ENCODE measurements at places on chromosomes 2 and 18. TPM values are rescaled to one million over a fixed set of nuclear protein-coding genes. Genes with fewer than 3 reads are reported as not detected.

Gene FAM110C
- total RNA-seq, result 0.22 TPM

DNA sequence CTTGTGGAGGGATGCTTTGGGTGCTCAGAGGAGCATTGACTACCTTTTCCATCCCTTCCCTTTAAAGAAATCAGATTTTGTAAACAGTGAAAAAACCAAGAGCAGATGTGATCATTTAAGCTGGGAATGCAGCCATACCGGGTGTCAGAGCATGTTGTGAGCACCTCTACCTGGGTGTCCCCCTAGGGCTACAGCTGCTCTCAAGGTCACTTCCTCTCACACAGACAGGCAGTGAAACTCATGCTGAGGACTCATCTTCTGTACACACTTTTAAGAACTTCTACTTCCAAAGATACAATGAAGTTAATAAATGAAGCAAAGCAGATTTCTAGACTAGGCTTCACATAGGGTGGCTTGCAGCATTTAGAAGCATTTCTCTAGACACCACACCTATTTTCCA is 48.4 kb upstream of the FRZB start:
- no peak overlapping the region for H3K4me3 ChIP-seq
- DNase-seq, result no peak
- no peaks in the 10 kb centered on the region for H3K36me3 ChIP-seq
- H3K27ac ChIP-seq, result no peak overlapping the region

DNA sequence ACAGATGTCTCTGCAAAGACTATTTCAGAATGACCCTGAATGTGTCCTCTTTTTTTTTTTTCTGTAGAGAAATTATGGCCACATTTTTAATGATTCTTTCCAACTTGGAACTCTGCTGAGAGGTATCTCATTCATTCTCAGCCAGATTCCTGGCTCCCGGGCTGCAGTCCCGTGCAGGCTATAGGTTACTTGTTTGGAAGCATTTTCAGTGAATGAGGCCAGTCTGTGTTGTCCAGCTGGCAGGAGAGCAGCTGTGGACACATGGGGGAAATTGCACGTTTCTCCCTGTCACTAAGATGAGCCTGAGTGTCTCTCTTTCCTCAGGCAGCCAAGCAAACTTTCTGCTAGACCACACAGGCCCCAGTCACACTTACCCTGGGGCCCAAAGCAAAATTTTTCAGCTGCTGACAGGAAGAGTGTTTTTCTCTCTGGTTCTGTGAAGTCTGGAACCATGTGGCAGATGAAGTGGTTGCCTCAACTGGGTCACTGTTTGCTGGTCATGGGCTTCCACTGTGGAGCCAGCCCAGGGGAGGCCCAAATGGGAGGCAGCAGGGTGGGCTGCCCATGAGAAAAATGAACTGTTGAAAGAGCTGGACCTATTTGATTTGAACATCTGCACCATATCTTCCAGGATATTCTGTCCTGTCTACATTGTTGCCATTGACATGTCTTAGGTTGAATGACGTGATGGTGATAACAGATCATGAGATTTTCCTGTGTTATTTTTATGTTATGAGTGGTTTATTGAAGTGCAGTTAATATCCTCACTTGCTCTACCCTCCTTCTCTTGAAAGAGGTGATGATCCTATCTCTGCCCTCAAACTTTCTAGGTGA is 431.2 kb downstream of the LPIN1 start:
- peak; percentile 49 for DNase-seq
- H3K4me1 ChIP-seq, result peaks cover 33% of the 10 kb centered on the region
- H3K27me3 ChIP-seq, result peaks cover 3% of the 10 kb centered on the region
- no peaks in the 10 kb centered on the region for H3K36me3 ChIP-seq
- H3K4me3 ChIP-seq, result no peak overlapping the region
- peak overlapping the region; percentile 80 for H3K27ac ChIP-seq

Gene TRIM43B
- not detected for total RNA-seq

Gene PIEZO2
- not detected for total RNA-seq

Measured in activated CD4-positive, alpha-beta T cell treated with anti-CD3 and anti-CD28 coated beads, Interleukin-2, amount 10 ng/mL, durations not matched to agents 7 days and 5 days (primary cell).